Ecto neural progenitor cell (in vitro differentiated cells): ENCODE measurements at places on chromosomes 6 and 20.

- DNase-seq: no peak
These were observed 1692.2 kb downstream of the HACE1 start for GRCh38 chr6:103167345-103168071.

DNA sequence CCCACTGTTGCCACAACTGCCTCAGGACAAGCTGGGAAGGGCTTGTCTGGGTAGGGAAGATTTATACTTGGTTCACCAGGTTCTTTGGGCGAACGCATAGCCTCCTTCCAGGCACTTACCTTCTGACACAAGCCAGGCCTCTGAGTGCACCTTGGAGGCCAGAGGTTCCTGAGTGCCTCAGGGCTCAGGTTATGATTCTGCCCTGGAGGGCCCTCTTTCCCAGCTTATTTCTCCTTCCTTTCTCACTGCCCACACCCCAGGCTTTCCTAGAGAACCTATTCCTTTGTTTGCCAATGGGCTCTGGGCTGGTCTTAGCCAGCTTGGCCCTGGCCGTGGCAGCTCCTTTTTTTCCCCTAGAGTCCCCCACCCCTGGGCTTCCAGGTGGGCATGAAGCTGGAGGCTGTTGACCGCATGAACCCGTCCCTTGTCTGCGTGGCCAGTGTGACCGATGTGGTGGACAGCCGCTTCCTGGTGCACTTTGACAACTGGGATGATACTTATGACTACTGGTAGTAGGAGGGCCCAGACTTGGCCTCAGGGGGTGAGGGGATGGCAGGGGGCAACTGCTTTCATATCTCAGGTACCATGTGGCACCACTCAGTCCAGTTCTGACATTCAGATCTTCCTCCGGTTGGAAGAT, 25.0 kb downstream of the L3MBTL1 start:
- DNase-seq: no peak

DNA sequence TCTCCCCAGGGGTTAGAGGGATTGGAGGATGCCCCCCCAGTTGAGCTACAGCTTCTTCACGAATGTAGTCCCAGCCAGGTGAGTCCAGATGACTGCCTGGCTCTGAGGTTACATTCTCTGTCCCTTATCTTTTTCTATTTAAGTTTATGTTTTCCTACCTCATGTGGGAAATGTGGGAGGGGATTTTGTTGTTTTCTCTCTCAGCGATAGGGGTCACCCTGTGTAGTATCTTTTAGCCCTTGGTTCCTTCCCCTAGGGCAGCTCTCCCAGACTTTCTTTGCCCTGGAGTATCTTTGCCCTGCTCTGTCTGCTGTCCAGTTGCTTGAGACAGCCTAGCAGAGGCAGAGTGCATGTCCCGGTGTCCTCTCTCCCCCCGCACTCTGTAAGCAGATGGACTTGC, 5.8 kb downstream of the FANCE start:
- no peak for DNase-seq

DNA sequence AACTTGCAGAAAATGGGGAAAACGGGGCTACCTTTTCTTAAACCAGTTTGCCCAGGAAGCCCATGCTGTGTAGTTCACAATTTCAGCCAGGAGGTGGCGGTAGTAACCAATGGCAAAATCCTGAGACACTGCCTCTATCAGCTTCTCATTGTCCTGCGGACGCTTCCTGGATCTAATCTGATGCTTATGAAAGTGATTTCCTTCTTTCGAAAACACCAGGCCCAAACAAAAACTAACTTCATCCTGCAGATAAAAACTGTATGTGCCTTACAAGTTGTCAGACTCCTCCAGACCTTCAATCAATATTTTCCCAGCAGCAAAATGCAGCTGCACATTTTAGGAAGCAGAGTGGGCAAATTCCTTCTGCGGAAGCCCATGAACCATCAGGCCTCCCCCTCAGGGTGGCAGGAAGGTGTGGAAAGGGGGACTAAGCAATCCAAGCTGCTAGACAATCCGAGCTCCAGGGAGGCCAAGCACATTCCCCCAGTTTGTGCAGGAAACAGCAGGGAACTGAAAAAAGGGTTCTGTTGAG, 88.5 kb downstream of the LY86 start:
- peak; percentile 84 for DNase-seq

GRCh38 chr6:98880486-98880885, 46.1 kb downstream of the POU3F2 start:
- no peak for DNase-seq

GRCh38 chr20:49990271-49990720, 7.5 kb downstream of the SNAI1 start:
- DNase-seq: no peak

DNA sequence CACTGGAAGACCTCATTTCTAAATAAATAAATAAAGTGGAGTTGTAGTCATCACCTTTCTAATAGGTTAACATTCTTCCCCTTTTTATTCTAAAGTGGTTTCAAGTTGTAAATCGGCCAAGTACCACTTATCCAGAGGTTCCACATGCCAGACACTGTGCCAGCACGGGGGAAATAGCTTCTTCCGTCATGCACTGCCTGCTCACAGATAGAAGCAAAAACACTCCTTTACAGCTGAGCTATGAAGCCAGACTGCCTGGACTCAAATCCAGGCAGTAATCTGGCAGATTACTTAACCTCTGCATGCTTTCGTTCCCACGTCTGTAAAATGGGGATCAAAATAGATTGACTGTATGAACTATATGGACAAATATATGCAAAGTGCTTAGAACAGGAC, 17.2 kb upstream of the SCML4 start:
- DNase-seq: no peak

DNA sequence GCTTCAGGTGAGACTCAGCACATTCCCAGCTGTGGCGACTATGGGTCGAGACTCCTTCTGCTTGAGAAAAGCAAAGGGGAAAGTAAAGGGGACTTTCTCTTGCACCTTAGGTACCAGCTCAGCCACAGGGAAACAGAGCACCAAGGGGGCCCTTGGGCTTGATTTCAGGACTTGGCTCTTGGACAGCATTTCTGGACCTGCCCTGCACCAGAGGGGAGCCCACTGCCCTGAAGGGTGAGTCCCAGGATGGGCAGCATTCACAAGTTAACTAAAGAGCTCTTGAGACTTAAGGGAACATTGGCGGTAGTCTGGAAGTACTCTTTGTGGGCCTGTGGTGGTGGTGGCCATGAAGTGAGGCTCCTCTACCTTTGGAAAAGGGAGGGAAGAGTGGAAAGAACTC, 50.3 kb upstream of the RCAN2 start:
- DNase-seq: no peak

DNA sequence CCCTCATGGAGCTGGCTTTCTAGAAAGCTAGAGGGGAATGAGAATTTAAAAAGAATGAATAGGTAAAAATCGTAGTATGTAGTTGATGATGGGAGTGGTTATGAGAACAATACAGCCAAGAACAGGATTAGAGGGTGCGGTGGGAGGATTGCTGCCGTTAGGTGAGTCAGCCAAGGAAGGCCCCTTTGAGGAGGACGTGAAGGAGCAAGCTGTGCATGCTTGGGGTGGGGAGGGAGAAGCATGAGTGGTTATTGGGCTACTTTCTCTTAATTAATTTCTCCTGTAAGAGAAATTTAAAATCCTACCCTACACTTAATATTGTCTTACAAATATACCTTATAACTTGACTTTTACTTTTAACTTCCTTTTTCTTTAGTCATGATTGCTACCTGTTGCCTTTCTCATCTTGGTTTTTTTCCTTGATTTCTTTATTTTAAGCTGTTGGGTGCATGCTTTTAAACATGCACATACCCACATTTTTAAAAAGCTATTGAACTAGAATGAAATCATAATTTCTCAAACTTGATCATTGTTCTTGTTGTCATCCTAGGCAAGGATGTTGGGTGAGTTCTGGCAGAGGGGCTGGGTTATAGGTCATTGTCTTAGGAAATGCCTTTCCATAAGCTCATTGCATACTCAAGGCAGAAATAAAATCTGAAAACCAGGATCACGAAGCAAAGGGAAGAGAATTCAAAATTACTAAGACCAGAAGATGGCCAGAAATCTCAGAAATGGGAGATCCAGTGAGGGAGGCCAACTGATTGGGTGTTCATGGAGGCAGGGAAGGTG, 114.5 kb downstream of the TCP11 start:
- no peak for DNase-seq

DNA sequence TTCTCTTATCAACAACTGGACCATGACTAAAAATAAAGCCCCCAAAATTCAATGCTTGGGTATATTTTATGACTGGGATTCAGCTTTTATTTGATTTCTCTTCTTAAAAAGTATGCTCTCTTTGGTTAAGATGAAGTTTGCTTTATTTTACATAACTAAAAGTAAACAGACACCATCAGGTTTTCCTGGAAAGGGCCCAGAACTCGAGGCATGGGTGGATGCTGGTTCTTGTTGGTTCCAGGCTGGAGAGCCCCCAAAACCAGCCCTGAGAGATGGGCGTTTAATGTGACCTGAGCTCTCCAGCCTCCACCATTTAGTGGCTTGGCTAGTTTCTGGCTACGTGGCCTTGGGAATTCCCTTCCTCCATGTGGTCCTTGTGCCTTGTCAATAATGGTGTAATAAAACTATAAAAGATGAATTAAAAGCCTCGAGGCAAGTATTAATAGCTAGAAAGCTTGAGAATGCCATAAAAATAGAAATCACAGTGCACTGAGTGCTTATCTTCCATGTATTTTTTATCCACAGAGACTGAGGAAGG, 34.1 kb downstream of the BANF2 start:
- no peak for DNase-seq

DNA sequence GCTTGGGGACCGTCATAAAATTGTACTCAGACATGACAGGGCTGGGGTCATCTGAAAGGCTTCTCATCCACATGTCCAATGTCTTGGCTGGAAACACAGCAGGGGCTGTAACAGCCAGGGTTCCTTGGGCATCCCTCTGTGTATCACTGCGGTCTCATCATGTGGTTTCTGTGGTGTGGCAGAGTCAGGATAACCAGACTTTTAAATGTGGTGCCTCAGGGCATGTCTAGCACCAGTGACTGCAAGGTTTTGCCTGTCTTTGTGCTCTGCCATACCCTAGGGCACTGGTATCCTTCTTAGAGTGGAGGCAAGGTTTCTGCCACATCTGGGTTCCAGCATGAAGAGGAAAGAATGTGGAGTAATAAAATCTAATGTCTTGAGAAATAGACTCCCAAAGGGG, 124.2 kb downstream of the PLEKHG1 start:
- no peak for DNase-seq

DNA sequence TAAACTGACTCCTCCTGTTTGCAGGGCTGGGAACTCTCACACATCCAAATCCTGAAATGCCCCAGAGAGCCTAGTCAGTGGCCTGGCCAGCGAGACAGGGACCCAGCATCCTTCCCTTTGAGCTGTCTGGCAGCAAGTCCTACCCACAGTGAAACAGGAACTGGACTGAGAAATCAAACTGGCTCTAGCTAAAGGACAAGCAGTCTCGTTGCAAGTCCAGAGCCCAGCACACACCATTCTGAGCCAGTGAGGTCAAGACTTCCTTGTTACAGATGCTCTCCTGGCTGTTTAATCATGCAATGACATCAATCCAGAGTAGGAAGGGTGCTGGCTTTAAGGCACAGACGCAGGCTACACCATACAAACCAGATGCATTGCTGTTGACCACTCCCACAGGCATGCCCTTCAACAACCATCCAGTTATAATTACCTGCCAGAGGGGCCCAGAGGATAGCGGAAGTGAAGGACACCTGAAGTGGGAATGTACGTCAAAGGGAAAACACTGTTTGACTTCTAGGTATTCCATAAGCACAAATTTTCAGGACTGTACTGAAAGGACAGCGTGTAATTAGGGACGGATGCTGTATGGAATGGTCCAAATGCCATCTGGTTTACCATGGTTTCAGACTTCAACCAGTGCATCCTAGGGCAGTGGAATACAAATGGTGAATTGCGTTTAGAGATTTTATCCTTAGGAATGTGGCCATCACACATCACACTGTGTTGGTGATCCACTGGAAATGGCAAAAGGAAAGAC, 114.4 kb downstream of the SLC23A2 start:
- DNase-seq: no peak

DNA sequence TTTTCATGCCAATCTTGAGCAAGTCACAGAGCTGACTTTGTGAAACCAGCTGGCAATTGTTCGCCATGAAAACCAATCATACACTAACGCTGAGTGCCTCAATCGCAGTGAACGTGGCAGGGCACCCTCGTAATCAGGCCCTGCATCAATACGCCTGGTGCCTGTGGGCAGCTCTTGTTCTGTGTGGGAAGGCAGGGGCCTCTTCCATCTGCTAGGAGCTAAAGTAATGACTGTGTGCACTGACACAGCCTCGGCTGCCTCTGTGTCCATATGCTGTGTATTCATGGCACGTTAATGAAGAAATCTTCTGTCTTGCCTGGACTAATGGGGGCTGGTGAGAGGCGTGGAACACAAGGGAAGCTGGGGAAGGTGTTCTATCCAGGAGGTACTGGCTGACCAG, 27.8 kb upstream of the SYNDIG1 start:
- no peak for DNase-seq

DNA sequence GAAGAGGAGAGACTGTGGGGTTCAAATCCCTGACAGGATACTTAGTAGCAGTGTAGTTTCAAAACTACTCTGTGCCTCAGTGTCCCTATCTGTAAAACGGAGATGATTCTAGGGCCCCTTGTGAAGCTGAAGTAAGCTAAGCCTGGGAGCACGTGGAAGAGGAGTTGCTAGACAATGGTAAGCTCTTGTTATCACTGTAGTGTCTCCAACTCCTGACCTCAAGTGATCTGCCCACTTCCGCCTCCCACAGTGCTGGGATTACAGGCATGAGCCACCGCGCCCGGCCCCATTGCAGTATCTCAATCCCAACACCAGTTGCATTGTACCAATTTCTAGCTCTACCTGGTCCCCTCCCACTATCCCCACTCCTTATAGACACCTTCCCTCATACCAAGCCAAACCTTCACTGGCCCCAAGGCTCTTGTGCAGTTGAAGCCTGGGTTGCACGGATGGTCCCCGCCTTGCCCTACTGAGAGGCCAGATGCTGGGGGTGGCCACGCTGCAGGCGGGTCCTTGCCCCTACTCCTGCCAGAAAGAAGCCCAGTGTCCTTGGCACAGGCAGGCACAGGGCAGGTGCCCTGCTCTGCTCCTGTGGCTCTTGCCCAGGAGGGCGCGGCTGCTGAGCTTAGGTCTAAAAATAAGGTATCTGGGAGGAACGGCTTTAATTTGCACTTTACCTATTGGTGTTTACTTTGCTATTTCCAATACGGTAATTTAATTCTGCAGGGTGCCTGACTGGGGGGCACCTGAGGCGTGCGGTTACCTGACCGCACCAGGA, 118.1 kb downstream of the VEGFA start:
- no peak for DNase-seq
